Bone marrow (tissue), 2 donors: ENCODE measurements at places on chromosomes 5 and 9.

GRCh38 chr5:31232273-31232888 lies 38.9 kb downstream of the CDH6 start:
- DNase-seq: no peak

- no peak for DNase-seq
Measured at GRCh38 chr5:3612591-3613042, 17.0 kb downstream of the IRX1 start.

- DNase-seq: no peak
Measured at GRCh38 chr9:69307446-69308205, 17.4 kb upstream of the ENTREP1 start.

DNA sequence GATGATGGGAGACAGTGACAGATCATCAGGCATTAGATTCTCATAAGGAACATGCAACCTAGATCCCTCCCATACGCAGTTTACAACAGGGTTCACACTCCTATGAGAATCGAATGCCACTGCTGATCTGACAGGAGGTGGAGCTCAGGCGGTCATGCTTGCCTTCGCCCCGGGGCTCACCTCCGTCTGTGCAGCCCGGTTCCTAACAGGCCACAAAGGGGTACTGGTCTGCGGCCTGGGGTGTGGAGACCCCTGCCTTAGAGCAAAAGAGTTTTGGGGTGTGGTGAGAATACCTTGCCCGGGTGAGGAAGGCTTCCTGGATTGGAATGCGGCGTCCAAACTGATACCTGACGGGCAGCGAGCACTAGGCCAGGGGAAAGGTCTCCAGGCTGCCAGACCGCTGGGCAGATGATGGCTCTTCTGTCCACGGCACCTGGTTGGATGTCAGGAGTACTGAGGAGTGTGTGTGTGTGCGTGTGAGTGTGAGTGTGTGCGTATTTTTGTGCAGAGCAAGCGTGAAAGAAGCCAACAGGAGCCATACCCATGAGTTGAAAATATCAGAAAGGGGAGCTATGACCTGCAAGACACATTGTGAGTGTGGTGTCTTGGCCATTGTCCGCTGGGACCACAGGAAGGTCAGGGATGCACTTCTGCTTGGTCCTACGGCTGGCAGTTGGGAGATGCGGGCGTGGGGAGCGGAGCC lies 55.4 kb downstream of the ACER2 start:
- DNase-seq: no peak
